NT2/D1 (cell line): ENCODE measurements at places on chromosomes 16 and 17.

DNA sequence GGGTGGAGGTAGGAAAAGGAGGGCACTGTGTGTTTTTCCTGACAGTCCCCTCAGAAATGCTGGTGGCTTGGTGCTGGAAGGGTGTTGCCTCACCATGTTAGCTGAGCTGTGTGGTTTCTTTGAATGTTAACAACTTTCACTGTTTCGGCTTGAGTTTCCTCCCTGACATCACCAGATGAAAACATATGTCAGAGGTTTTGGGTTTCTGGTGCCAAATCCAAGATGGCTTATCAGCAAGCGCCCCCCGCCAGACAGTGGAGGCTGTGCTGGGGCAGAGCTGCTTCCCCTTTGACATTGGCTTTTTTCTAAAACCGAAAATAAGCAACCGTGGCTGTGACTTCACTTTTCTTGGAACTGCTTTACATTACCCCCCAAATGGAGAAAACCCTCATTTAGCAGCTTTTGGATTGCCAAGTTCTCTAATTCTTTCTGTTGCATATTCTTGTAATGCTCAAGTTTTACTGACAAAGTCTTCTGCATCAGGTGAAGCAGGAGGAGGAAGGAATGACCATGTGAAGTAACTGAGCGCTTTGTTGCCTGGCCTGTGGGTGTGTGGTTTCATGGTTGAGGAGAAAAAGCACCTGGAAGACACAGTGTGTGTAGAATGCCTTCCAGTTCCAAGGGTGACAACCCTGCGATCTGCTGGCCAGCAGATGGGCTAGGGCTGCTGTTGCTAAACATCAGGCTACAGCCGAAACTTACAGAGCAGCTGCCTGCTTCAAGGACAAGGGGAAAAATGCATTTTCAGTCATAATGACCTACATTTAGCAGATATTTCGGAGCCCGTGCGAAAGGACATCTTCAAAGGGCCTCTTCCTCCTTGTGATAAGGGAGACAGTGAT is 9.7 kb downstream of the RMI2 start:
- DNase-seq = no peak

DNA sequence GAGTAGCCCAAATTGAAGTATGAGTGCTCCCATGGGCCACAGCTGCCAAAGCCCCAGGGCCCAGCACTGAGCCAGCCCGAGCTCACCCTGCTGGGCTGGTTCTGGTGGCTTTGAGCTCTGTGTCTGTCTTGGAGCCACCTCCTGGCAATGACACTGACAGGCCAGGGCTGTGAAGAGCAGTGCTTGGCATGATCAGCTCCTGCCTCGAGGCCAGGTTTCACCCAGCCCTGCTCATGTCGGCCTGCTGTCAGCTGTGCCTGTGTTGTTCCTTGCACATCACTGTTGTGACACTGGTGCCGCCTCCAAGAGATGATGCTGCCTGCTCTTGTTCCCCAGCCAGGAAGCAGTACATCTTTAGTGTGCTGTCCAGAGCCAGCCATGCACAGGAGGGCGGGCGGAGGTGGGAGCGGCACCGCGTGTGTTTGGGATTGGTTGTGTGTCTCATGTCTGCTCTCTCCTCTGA is 26.0 kb downstream of the PLD6 start:
- no peak for DNase-seq

- DNase-seq = no peak
Observed at GRCh38 chr17:57584050-57584551, 161.0 kb downstream of the CCDC182 start.

DNA sequence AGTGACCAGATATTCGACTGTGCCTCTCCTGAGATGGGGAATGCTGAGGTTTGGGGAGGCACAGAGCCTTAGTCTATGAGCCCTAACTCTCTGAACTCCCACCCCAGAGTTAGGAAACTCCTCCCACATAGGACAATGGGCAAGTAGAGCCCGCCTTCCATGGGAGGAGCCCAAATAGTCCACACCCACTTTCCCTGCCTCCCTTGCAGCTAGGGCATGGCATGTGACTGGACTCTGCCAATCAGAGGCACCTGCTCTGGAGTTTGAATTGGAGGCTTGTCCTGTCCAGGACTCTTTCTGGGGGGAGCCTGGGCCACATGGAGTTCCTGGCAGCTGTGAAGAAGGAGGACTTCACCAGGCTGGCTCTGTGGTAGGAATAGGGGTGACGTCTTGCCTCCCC is 48.4 kb downstream of the SOCS1 start:
- no peak for DNase-seq

- no peak for DNase-seq
Observed at GRCh38 chr16:22325598-22326368, 28.6 kb downstream of the POLR3E start.

- DNase-seq = no peak
Observed at GRCh38 chr16:84143784-84144199, 1.2 kb downstream of the HSDL1 start.

- DNase-seq = no peak
Observed at GRCh38 chr17:17347234-17347955, 44.2 kb downstream of the NT5M start.

DNA sequence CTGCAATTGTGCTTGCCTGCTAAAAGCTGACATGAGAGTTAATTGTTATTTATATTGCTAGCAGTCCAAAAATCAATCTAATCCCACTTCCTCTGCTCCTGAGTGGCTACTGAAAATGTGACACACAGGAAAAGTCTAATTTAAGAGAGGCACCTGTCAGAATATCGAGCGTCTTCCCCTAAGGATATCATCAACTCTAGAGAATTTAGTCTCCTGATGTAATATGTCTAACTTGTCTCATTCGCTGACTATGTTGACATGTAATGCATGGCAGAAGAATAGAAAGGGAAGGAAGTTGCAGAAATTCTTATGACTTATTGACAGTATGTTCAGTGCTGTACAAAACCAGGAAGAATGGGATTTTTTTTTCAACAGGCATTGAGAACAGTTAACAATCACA is 893.4 kb upstream of the CDH8 start:
- no peak for DNase-seq

DNA sequence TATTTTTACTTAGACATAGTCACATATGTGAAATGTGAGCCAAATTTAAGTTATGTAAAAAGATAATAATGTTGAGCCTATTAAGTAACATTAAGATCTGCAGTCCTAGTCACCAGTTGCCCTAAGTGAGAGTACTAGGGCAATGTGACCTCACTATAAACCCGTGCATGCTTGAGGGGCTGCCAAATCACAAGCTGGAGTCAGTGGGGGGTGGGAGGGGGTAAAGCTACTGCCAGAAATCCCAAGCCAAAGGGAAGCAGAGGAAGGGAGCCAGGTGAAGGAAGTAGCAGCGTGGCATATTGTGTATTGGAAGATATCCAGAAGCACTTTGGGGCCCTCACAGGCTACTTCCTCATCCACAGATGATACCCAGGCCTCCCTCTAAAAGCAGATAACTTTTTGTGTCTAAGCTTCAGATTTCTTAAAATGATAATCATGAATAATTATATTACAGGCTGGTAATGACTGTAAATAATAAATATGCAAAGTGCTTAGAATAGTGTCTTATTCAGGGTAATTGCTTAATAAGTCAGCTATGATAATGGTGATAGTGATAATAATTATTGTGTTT is 134.1 kb downstream of the CA10 start:
- no peak for DNase-seq

- DNase-seq = no peak
Observed at GRCh38 chr16:28009586-28010373, 53.7 kb downstream of the GSG1L start.

DNA sequence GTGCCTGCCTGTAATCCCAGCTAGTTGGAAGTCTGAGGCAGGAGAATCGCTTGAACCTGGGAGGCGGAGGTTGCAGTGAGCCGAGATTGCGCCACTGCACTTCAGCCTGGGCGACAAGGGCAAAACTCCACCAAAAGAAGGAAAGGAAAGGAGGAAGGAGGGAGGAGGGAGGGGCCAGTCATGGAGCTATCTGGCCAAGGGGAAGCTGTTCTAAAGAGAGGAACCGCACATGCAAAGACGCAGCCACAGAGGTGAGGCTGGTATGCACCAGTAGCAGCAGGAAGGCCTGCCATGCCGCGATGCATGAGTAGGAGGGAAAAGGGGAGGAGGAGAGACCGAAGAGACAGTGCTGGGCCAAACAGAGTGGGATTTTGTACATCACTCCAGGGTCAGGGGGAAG is 35.9 kb downstream of the HSBP1 start:
- no peak for DNase-seq

DNA sequence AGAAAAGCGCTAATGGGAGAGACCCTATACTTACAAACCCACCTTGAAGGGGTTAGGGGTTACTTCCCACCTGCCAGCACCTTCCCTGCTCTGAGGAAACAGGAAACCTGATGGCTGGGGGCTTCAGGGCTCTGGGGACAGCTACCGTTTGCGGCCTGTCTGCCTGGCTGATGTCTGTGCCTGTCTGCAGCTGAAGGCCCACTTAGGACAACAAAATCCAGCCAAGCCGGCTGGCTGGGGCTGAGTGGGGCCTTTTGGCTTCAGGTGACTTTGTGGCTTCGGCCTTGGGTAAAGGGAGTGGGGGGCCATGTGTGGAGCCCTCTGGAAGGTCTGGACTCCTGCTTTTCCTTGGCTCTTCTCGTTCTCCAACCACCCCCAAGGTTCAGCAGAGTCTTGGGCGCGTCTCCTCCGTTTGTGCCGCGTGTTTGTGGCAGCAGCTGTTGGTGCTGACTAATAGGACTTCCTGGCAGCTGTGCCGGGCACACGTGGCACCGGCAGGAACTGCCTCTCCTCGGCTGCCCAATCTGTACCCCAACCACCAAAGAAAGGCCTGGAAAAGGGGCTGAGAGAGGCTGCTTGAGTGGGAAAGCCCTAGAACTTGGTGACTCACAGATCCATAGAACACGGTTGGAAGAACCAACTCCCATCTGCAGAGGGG is 186.7 kb downstream of the MSI2 start:
- no peak for DNase-seq

- DNase-seq = no peak
Observed at GRCh38 chr16:27448532-27449433, 46.8 kb downstream of the IL21R start.

GRCh38 chr17:57939797-57940196 is 15.4 kb downstream of the CUEDC1 start:
- no peak for DNase-seq

- DNase-seq = no peak
Observed at GRCh38 chr16:85696781-85697180, 8.0 kb upstream of the GINS2 start.

DNA sequence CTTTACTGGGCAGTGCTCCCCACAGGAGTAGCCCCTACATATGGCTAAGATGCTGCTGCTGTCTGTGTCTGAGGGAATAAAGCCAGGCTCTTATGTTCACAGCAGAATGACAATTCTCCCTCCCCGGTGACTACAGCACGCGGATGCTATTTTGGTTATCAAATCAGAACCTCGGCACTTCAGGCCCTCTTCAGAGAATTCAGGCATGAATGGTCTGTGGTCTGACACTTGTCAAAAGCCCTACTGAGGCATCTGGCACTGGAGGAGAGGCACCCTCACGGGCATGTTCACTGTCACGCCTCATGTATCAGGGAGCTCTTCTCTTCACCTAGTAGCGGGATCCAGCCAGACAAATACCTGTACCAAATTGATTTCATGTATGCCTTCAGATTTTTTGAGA is 30.4 kb downstream of the KIAA0513 start:
- no peak for DNase-seq

- DNase-seq = no peak
Observed at GRCh38 chr17:79029327-79030009, 5.5 kb downstream of the C1QTNF1 start.

DNA sequence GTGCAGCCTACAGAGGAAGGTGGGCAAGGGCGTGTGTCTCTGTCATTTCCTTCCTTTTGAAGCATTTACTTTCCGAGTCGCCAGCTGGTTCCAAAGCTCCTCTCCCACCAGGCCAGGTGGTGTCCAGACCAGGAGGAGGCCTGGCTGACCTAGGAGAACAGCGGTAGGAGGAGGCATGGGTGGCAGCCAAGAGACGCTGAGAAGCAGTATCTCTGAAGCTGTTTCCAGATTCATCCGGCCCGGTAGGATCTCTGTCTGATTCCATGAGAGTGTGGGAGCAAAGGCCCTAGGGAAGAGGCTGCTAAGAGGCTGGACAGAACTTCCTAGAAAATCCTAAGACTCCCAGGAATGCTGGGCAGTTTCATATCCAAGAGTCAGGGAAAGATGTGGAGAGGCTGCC is 20.3 kb downstream of the MEOX1 start:
- no peak for DNase-seq

DNA sequence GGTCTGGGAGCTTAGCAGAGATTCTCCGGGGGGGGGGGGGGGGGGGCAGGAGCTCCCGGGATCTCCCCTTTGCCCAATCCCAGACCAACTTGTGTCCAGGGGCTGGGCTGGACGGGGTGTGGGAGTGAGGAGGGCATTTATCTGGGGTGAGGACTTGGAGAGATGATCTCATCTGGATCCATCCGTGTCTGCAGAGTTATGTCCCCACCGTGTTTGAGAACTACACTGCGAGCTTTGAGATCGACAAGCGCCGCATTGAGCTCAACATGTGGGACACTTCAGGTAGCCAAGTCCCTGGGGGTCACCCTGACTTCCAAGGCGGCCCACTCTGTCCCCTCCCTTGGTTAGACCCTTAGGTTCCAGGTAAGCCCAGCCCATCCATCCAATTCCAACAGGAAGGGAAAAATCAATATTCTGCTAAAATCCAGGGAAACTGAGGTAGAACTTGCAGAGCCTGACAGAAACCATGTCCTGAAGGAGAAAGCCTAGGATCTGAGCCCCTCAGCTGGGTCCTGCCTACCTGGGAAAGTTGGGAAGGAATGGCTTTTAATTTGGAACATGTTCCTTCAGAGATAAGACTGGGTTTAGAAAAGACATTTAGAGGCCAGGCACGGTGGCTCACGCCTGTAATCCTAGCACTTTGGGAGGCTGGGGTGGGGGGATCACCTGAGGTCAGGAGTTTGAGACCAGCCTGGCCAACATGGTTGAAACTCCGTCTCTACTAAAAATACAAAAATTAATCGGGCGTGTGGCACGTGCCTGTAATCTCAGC is 921 bp downstream of the RND2 start:
- no peak for DNase-seq

DNA sequence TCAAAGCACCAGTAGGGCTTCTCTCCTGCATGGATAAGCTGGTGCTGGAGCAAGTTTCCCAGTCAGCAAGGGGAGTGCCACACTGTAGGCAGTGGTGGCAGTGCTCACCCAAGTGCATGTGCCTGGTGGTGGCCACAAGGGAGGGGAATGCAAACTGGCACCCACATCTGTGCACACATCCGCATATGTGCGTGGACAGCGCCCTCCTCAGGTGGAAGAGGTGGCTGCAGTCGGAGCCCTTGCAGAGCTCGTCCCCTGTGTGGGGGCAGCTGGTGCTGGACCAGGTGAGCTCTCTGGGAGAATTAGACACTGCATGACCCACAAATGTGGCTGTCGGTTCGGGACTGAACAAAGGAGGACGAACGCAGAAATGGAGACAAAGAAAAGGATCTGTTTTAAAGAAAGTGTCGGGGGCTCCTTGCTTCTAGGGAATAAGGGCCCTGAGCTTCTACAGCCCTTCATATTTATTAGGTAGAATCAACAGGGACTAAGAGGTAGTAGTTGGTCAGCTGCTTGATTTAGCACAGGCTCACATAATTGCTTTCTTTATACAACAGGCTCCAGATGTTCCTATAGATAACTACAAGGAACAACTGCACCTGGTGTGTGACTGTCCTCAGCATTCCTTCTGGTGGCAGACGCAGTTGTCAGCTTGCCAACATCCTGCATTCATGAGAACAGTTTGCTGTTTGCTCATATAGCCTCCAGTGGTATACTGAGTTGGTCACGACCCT is 5.3 kb upstream of the ZNF689 start:
- DNase-seq = peak; percentile 68

- peak; percentile 5 for DNase-seq
Observed at GRCh38 chr17:61000911-61001310, 323.3 kb downstream of the BCAS3 start.

GRCh38 chr17:29883497-29883896 is 46.5 kb downstream of the SSH2 start:
- DNase-seq = no peak
